Small intestine (tissue), 16 donors: ENCODE measurements at places on chromosomes 3 and 15.

DNA sequence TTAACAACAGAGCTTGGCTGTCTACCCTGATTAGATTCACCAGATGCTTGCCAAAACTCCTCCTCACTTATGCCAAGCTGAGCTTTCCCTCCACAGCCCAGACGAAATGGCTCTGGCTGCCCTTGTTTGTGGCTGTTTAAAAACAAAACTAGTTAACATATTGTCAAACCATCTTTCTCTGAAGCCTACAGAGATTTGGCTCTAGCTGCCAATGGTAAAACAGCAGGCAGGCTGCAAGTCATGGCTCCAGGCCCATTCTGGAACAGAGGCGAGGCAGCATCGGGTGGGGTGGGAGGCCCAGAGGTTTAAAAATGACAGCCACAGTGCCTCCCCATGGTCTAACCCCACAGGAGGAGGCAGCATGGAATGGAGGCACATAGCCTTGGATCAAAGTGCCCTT lies 75.9 kb downstream of the SCN5A start:
- no peak for DNase-seq

DNA sequence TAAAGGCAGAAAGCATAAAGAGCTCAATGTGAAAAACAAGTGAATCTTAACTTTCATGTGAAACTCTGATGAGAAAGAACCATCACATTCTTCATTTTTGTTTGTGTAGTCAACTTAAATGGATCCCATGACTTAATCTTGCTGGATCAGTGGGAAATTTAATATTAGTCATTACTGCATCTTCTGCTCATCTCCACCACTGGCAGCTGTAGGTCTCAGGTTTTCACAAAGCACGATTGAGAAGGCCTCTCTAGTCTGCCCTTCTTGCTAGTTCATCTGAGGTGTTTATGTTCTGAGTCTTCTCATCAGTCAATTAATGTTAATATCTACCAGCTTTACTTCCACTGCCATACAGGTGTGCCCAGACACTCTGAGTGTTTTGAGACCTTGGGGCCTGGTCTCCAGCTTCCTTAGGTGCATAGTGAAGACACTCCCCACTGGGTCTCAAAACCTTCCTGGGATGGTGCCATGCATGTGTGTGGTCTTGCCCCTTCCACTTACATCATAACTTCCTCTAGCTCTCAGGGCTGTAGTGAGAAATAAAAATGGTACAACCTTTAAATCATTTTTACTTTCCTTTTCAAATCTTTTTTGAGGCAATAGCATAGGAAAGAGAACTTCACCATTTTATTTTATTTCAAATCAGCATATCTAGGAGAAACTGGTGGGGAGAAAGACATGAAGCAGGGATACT lies 421.6 kb upstream of the CBLB start:
- DNase-seq, result no peak

- DNase-seq, result no peak
Measured at GRCh38 chr3:24472358-24472757, 22.3 kb downstream of the THRB start.

DNA sequence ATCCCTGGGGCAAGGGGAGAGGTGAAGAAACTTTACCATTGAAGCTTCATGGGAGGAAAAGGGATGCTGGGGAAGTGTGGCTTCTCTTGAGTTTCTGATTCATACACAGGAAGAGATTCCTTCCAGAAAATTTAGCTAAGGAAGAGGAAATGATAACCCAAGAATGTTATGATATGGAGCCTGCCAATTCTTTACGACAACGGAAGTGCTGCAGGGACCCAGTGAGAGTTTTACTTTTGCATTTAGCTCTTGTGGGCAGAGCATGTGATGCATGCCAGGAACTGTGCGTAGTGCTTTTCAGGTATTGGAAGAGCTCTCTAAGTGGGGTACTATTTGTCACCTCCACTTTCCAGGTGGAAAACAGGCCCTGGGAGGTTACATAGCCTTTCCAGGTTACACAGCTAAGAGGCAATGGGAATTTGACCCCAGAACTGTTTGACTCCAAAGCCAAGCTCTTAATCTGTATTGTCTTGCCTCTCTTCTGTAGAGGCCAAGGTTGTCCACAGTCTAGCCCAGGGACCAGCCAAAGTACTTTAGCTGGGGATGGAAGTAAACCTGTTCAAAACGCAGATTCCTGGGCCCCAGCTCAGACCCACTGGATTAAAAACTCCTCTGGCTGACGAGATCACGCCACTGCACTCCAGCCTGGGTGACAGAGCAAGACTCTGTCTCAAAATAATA lies 23.0 kb downstream of the CMTM7 start:
- DNase-seq, result peak; percentile 60

DNA sequence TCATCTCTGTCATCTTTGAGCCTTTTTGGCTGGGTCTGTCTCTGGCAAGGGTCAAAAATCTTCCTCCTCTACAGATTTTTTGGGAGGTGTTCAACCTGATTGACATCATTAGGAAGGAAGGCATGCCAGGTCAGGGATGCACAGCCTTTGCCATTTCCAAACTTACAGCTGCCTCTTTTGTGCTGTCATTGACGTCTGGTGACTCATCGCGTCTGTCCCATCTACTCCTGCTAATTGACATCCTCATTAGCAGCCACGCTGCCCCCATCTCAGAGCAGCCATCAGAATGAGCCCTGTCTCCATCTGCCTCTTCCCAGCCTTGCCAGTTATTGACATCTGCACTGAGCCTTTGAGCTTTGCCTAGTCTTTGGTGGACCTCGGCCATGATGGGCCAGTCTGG lies 53.0 kb downstream of the PDIA5 start:
- DNase-seq, result no peak

GRCh38 chr3:150184426-150185071 lies 213.9 kb upstream of the PFN2 start:
- DNase-seq, result no peak

DNA sequence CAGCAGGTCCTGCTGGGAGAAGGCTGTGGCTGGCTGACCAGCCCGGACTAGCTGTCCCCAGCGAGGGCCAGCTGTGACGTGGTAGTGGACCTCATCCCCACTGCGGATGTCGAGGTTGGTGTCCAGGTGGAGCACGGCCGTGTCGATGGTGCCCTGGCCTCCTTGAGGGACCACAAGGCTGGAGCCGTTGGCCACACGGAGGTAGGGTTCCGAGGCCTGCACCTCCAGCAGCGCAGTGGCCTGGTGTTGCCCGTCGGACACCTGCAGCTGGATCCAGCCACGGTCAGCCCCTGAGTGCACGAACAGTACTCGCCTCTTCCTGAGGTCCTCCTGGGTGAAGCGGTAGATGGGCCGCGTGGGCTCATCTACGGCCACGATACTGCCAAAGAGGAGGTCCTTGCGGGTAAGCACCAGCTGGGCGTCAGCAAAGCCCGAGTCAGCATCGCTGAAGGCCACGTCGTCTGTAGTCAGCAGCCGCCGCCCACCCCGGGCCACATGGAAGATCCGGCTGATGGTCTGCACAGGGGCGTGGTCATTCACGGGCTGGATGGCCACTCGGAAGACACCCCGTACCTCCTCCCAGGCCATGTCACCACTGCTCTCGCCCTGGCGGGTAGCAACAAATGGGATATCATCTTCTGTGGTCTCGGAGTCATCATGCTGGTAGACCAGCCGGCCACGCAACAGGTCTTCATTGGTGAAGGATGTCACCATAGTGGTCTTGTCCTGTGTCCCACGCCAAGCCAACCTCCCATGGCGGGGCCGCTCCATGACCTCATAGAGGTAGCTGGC lies 25.0 kb downstream of the CSPG4 start:
- no peak for DNase-seq

- DNase-seq, result no peak
Measured at GRCh38 chr15:90519688-90520087, 10.0 kb upstream of the CRTC3 start.

DNA sequence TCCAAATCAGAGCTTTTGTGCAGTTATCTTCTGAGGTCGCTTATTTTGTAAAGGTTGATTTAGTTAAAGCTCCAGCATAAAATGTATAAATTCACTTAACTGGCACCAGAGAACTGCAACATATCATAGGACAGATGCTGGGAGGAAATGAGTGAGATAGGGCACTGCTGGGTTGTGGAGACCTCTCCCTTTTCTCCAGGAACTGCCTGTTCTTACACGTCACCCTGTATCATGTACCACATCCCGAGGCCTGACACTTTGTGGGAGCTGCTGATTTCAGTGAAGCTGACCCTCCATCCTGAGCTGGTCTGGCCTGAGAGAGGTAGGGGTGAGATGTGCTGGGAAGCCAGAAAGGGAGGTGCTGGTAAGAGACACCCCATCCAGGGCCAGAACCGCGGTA lies 213.8 kb upstream of the FEZF2 start:
- no peak for DNase-seq

DNA sequence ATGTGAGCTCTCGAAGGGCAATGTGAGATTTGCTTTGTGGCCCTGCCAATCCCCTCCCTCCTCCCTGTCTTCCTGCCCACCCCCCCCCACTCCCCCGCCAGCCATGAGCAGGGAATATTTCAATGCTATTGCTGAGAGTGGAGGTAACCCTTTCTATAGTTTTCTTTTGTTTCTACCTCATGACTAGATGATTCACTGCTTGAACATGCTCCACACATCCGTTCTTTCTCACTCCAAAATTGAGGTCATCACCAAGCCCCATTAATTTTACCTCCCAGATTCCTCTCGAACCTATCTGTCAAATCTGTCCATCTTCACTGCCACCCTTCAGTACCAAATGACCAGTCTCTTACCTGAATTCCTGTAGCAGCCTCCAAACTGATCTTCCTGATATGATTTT lies 12.2 kb downstream of the ZNF774 start:
- no peak for DNase-seq
